Neural crest cell (in vitro differentiated cells): ENCODE measurements at places on chromosomes 2 and 18. TPM values are rescaled to one million over a fixed set of nuclear protein-coding genes. Genes with fewer than 3 reads are reported as not detected.

- no peak for DNase-seq
Observed at GRCh38 chr2:110747522-110748488, 15.4 kb downstream of the ACOXL start.

DNA sequence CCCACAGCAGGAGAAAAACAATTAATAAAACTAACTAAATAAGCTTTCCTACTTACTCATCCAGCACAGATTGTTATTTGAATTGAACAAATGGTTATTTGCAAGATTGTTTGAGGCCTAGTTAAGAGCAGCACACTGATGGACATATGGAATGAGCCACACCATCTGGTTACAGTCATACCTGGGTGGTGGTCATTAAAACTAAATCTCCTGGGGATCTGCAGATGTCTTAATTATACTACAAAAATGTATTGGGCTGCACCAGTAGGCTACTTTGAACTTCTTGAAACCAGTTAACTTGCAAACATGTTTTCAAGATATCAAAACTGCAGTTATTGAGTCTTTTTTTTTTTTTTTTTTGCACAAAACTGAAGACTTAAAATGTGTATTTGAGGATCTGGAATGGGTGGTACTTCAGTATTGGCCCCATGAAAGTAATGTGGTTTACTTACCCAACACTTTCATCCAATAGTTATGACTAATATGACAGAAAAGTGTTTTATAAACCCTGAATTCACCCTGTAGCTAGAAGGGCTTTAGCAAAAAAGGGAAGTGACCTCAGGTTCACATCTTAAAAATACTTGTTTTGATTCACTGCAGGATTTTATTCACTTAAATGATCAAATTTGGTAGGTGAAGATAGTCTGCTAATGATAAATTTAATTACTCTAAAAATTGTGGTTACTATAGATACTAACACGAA lies 10.8 kb downstream of the AGFG1 start:
- no peak for DNase-seq

- no peak for DNase-seq
Observed at GRCh38 chr2:168107322-168107721, 140.1 kb downstream of the STK39 start.

DNA sequence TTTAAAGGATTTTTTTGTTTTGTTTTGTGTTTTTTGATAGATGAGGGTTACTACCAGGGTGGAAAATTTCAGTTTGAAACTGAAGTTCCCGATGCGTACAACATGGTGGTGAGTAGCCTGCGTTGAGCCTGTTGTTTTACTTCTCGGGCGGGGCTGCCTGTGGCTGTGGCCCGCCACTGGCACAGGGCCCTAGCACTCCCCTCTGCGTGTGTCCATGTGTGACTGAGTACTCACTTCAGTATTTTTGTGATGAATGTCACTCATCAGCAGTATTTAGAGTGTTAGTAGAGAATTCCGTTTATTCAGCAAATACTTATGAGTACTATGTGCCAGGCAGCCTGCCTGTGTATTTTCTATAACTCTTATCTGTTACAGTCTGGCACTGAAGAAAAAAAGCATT lies 44.3 kb upstream of the SCLY start:
- DNase-seq, result no peak

- DNase-seq, result no peak
Observed at GRCh38 chr18:58792086-58792485, 72.6 kb upstream of the ZNF532 start.

- DNase-seq, result no peak
Observed at GRCh38 chr2:11567631-11568031, 33.8 kb downstream of the GREB1 start.

- no peak for DNase-seq
Observed at GRCh38 chr2:235634435-235635158, 140.8 kb downstream of the AGAP1 start.

- no peak for DNase-seq
Observed at GRCh38 chr18:33576999-33577646, 896 bp upstream of the ASXL3 start.

The ADD2 gene
- total RNA-seq, result 31.6 and 31.8 TPM in 2 replicates
